ENCODE measurements at places on chromosomes 11 and 22.

- DNase-seq, result no peak
Observed at GRCh38 chr11:117685566-117685965, 111.5 kb downstream of the DSCAML1 start.

DNA sequence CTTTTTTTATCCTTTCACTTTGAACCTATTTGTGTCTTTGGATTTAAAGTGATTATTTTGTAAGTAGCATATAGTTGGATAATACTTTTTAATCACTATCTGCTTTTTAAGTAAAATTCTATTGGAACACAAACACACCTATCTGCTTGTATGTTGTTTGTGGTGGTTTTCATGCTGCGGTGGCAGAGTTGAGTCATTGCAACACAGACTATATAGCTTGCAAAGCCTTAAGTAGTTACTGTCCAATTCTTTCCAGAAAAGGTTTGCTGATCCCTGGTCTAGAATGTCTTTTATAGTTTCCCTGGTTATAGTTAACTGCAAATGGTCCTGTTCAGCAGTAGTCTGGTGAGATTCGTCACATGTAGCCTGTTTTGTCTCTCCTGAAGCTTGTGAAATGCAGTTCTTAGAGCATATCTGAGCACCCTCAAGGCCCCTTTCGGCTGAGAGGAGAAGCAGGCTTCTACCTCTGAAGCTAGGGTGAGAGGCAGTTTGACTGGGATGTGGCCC is 21.5 kb downstream of the SHANK3 start:
- DNase-seq, result no peak

- no peak for DNase-seq
Observed at GRCh38 chr11:17542249-17542648, 2.0 kb downstream of the USH1C start.

- DNase-seq, result no peak
Observed at GRCh38 chr11:2256951-2257700, 13.3 kb downstream of the ASCL2 start.

- no peak for DNase-seq
Observed at GRCh38 chr11:11105361-11105760, 247.5 kb upstream of the ZBED5 start.

DNA sequence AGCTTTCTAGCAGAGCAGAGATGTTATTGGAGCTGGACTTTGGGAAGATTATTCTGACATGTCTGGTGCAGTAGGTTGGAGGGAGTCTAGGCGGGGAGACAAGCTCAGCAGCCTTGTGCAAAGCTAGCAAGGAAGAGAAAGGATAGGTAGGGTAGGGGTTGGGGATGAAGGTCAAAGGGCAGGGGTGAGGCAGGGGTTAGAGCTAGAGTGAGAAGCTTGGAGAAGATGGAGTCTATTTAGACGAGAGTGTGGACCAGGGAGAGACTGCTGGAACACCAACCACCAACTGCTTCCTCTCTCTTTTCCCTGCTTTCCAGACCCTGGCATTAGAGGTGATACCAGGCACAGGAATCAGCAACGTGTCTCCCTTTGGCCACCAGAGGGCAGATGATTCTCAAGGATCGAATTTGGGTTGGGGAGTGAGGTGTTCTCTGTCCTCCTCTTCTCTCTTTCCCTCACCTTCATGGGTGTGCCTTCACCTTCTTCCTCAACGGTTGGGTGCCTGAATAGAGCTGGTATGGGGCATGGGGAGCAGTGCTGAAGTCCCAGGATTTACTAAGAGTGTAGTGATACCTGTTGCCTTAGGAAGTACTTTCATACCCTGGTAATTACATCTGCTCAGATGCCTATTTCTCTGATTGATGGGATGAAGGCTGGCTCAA is 1.8 kb upstream of the MARK2 start:
- peak; percentile 72 for DNase-seq

DNA sequence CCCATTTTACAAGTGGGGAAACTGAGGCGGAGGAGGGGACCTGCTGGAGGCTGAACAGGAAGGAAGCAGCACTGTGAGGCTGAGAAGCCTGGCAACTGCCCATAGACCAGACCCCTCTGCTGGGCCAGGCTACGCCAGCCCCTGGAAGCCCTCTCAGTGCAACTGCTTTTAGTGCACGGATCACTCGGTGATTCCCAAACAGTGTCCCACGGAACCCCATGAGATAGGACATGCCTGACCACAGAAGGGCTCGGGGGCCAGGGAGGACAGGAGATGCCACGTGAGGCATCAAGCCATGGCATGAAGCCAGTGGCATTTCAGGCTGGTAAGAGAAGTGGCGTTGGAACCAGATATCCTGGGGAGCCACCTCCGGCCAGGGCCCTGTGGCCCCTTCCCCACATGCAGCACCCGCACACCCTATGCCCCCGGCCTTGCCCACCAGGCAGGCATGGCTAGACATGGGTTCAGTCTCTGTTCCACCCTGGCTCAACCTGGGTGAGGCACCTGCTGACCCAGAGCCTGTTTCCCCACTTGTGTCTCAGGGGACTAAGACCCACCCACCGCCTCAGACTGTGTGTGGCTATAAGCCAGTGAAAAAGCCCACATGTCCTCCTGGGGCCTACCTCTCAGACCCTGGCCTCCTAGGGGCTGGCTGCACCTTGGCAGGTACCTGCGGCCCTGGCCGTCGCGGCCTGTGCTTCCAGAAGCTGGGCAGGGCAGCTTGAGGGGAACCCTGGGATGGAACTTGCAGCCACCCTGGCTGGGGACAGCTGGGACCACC is 84.1 kb downstream of the WNT7B start:
- DNase-seq, result no peak

DNA sequence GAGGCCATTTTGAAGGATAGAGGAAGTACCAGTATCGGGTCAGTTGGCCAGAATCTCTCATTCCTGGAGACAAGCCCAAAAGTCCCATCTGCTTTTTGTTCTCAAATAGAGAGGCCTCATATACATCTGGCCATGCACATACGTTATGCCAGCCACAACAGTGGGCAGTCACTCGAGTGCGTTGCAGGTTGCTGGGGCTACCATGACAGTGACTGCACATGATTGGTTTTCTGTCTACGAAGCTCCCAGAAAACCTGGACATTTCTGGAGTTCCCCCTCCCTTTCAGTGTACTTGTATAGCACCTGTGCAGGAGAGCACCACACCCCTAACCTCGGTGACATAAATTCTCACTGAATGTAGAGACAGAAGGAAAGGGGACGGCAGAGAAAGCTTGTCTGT is 62.1 kb downstream of the C22orf31 start:
- DNase-seq, result no peak

All from heart left ventricle (tissue), 16 donors.